Ovary (tissue), 10 donors: ENCODE measurements at places on chromosomes 2 and 18. TPM values are rescaled to one million over a fixed set of nuclear protein-coding genes. Genes with fewer than 3 reads are reported as not detected.

Gene INO80C
- 6.5 TPM for total RNA-seq

Gene TRIM54
- total RNA-seq: not detected

Gene RAB17
- 4.9 TPM for total RNA-seq

Gene CELF4
- total RNA-seq: not detected

DNA sequence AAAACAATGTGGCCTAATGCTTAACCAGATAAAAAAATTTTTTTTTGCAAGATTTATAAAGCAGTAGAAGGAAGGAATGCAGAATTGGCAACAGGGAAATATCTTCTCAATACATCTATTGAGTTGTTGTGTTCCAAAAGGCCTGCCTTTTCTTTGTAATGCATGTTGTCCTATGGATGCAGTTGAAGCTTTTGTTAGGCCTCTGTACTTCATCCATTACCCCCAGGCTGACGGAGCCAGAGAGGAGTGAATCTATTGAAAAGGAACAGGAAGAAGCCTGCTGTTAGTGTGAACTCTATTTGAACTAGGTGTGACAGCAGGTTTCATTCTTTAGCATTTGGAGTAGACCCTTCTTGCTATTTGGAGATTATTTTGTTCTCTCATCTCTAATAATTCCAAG lies 56.5 kb downstream of the MTX2 start:
- DNase-seq: no peak

GRCh38 chr2:150824118-150824517 lies 336.7 kb upstream of the RND3 start:
- DNase-seq: no peak

- peak; percentile 67 for DNase-seq
Measured at GRCh38 chr2:42089340-42089925, 41.6 kb downstream of the PKDCC start.

DNA sequence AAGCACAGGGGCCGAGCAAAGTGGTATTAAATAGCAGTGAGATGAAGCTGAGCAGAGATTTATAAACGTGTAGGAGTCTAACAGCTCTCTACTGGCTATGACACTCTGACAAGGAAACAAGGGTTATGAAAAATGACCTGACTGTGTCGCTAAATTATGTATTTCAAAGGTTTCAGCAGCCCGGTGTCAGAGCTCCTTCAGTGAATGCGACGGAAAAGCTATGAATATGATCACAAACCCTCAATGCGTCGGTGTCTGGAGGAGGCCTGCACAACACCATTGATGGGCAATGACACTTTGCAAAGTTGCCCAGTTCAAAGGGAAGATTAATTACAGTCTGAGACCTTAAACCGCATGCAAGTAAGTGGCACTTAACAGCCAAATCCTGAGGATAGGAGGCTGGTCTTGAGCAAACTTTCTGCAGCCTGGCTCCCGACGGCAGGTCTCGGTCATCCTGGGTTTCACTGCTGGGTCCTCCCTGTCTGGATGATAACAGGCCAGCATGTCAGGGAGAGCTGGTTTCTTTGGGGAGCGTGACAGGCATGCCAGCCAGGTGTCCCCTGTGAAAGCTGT lies 615.1 kb upstream of the SALL3 start:
- DNase-seq: no peak

DNA sequence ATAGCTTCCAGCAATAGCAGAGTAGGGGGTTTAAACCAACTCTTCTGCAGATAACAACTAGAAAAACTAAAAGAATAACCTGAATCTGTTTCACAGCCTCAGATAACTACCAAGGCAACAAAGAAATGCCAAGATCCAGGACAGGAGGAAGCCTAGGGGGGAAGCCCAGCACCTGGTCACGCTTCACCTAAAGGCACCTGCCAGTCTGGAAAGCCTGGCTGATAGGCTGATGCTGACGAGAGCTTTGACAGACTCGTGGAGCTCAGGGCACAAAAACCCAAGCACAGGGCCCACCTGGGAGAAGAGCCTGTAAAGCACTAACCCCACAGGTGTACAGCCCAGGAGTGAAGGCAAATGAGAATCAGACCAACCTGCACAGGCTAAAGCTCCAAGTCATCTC lies 22.6 kb downstream of the EIPR1 start:
- no peak for DNase-seq

GRCh38 chr18:28735731-28736130 lies 558.8 kb upstream of the CDH2 start:
- no peak for DNase-seq

DNA sequence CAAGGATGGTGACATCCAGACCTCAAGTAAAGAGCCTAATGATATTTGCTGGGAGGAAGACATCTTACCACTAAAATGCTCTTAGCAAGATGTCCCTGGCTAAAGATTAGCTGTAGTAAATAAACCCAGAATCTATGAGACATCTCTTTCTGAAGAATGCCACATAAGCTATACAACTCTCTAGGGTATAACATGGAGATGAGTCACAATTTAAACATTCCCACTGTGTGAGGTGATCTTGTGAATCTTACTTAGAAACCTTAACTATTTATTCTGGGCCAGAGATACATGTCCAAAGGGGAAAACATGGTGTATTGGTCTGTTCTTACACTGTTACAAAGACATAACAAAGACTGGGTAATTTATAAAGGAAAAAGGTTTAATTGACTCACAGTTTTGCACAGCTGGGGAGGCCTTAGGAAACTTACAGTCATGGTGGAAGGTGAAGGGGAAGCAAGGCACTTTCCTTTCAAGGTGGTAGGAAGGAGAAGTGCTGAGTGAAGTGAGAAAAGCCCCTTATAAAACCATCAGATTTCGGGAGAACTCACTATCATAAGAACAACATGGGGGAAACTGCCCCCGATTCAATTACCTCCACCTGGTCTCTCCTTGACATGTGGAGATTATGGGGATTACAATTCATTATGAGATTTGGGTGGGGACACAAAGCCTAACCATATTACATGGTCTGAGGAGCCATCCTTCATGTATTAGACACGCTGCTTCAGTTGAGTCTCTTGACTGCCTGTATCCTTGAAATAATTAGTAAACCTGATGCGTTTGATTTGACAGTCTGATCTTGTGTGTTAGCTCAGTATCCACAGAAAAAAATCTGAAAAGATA lies 17.1 kb downstream of the KRCC1 start:
- no peak for DNase-seq

DNA sequence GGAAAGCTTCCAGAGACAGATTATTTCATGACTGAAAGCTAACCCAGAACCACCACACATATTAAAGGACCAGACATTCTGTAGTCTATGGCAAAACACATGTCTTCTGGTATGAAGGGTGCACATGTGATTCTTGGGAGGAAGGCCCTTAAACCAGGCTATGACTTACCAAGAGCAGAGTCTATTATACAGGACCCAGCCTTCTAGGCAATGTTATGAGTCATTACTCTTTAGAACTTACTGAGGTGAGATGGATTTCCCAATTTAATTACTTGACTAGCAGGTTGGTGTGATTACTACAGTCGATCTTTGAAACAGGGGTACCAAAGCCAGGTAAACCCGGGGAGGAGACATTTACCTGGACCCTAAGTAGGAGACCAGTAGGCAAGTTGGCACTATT lies 350.8 kb downstream of the TRIB2 start:
- DNase-seq: no peak

GRCh38 chr2:241445426-241445825 lies 63.0 kb downstream of the STK25 start:
- no peak for DNase-seq

DNA sequence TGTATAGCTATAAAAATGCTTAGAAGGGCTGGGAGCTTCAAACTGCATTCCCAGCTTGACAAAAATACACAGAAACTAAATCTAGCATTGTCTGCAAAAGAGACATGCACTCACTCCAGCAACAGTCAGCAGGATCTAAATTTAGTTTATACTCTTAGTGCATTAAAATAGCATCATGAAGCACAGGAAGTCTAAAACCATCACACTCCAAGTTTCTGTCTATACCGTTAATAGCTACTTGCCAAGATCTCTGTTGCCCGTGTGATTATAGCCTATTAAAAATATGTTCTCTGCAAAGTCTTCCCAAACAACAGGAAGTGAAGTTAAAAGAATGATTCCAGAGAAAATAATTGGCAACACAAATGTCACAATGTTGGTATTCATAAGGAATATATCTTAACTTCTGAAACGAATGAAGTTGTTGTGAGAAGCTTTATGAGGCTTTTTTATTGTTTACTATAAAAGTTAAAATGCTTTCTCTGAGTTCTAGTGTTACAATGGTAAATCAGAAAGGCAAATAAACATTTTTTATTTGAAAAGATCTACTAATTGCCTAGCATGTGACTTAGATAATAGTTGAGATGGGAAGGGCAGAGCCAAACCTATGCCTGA lies 184.2 kb downstream of the ZNF385B start:
- no peak for DNase-seq
